ENCODE measurements at places on chromosomes 12 and 14. TPM values are rescaled to one million over a fixed set of nuclear protein-coding genes. Genes with fewer than 3 reads are reported as not detected.

TRIM9 gene
- total RNA-seq, result 0.44 TPM

TAMALIN gene
- 0.82 TPM for total RNA-seq

LAG3 gene
- 2.7 TPM for total RNA-seq

CD4 gene
- 0.23 TPM for total RNA-seq

PLEKHD1 gene
- total RNA-seq, result 0.08 TPM

PRKD1 gene
- 8.2 TPM for total RNA-seq

ANO4 gene
- not detected for total RNA-seq

LALBA gene
- not detected for total RNA-seq

ARHGAP5 gene
- total RNA-seq, result 63.0 TPM

TMEM253 gene
- 0.33 TPM for total RNA-seq

PAPLN gene
- 22.2 TPM for total RNA-seq

B4GALNT3 gene
- total RNA-seq, result 2.3 TPM

DNA sequence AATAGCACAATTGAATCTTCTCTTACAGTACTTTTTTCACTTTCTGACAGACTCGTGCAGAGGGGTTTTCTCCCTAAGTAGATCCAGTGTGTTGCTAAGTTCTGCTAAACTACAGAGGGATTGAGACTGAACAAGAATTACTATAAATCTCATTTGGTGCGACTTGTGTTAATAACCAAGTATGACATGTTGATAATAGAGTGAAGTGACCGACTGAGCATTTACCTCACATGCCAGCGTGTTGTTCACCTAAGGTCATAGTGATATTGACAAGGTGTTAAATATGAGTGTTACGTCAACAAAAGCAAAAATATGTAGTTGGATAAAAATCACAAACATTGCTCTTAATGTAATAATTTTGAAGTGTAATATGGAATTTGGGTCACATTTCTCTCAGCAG is 97.8 kb upstream of the PDE3A start:
- no peak for DNase-seq

DNA sequence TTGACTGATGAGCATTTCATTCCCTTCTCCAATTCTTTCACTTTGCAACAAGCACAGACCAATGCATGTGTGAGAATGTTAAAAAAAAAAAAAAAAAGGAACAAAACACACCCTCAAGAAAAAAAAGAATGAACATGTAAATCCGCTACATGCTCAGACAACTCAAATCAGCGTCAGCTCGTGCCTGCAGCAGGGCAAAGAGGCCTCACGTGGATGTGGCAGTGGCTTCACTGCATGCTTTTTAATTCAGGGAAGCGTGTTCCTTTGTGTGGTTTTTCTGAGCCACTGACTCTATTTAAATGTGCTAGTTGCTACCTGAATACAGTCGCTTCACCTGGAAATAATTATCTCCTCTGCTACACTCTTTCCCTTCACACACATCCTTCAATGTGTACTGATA is 55.1 kb downstream of the PPP1R36 start:
- DNase-seq, result no peak

DNA sequence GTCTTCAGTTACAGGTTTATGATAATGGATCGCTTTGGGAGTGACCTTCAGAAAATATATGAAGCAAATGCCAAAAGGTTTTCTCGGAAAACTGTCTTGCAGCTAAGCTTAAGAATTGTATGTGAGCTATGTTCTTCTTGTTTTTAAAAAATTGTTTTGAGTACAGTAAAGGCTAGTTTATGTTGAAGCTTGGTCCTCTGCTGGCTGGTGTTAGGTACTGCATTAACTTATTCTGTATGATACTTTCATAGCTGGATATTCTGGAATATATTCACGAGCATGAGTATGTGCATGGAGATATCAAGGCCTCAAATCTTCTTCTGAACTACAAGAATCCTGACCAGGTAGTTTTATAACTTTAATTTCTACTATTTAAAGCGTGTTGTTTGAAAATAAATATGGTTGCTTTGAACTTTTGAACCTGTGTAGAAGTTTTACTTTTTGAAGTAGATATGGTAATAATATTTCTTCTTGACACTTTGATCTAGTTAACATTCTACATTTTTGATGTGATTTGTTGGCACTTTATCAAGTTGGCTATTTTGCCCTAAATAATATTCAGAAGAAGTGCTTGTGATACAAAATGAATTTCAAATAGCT is 55.7 kb downstream of the VRK1 start:
- peak; percentile 7 for DNase-seq

DNA sequence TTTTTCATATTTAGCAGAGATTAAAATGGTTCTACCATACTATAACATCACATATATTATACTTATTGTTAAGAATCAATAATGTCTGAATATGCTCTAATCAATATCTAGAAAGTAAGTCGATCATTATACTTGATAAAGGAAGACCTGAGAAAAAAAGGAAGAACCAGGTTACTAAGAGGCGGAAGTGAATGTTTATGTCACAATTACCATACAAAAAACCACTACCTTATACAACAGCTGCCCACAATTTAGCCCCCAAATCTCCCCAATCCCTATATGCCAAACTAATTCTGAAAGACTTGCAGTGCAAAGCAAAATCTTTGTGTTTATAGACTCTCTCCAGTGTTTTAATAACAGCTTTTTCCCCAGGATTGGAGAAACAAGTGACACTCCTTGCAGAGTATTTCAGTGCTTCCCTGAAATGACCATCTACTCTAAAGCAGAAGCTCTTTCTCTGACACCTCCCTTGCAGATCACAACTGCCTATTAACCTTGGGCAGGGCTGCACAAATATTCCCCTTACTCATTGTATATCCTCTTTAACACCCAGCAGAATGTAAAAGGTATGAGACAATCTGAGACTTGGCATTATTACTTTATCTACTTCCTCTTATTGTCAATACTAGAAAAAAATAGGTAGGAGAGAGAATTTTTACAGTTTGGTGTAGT is 12.7 kb upstream of the SLC2A3 start:
- no peak for DNase-seq

DNA sequence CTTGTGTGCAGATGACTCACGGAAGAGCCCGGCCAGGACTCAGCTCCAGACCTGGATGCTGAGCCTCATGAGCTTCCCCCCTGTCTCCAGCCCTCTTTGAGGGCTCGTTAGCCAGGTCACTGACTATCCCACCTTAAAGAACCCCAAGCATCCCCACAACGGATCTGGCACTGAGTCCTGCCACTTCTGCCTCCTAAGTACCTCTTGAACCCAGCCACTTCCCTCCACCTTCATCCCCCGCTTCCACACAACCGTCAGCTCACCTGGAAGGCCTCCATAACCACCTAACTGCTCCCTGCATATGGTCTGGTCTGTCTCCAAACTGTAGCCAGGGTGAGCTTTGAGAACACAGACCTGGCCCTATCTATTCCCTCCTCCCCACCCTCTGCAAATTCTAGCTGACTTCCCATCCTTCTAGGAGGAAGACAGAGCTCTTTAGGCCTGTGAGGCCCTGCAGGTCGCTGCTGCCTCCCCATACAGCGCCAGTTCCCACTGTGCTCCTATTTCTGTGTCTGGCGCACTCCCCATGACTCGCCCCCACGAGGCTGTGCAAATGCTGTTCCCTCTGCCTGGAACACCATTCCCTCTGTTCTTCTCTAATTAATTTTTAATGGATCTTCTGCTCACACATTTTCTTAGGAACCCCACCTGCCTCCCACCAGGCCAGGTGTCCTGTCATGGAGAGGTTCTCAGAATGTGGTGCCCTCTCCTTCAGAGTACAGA is 2.9 kb upstream of the HSP90AA1 start:
- no peak for DNase-seq

- no peak for DNase-seq
These were observed 38.2 kb downstream of the SLC38A4 start for GRCh38 chr12:46787496-46788055.

DNA sequence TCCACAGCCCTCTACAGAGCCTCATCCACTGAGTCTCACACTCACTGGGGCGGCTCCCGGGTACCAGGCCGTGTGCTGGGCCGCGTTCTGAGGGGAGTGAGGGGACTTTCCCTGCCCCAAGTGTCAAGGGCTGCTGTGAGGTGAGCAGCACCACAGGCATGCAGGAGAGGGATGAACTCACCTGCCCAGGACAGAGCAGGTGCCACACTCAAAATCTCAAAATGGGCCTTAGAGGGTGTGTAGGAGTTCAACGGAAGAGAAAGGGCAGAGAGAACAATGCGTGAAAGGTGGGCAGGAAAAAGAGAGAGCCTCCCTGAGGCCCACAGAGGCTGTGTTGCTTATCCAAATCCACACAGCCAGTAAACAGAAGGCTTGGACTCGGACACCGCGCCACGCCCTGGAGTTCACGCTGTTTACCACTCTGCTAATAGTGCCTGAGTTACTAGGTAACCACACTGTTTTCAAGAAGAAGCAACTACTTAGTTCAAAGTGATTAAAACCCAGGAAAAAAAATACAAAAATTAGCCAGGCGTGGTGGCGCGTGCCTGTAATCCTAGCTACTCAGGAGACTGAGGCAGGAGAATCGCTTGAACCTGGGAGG is 32.7 kb downstream of the TSPAN11 start:
- no peak for DNase-seq

DNA sequence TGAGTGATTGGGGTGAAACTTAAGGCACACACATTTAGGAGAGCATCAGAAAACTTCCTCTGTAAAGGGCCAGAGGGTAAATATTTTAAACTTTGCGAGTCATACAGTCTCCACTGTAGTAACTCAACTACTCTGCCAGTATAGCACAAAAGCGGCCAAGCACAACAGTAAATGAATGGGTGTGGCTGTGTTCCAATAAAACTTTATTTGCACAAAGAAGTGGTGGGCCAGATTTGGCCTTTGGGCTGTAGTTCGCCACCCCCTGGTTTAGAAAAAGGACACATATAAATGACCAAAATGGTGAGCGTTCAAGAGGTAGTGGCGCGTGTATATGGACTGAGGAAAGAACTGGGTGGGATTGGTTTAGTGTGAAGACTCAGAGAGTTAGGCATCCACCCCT is 109.9 kb downstream of the CALM1 start:
- DNase-seq, result no peak

- DNase-seq, result no peak
These were observed 460.3 kb downstream of the EGLN3 start for GRCh38 chr14:33490555-33490954.

DNA sequence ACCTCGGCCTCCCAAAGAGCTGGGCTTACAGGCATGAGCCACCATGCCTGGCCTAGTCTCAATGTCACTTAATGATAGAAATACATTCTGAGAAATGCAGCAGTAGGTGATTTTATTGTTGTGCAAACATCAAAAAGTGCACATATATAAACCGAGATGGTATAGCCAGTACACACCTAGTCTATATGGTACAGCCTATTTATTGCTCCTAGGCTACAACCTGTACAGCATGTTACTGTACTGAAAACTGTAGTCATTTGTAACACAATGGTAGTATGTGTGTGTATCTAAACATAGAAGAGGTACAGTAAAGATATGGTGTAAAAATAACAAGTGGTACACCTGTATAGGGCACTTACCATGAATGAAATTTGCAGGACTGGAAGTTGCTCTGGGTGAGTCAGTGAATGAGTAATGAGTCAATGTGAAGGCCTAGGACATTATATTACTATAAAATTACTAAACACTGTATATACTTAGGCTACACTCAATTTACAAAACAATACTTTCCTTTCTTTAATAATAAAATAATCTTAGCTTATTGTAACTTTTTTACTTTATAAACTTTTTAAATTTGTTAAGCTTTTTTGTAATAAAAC is 166.7 kb upstream of the SYT1 start:
- no peak for DNase-seq

GRCh38 chr12:105961821-105962671 is 176.7 kb downstream of the NUAK1 start:
- no peak for DNase-seq

DNA sequence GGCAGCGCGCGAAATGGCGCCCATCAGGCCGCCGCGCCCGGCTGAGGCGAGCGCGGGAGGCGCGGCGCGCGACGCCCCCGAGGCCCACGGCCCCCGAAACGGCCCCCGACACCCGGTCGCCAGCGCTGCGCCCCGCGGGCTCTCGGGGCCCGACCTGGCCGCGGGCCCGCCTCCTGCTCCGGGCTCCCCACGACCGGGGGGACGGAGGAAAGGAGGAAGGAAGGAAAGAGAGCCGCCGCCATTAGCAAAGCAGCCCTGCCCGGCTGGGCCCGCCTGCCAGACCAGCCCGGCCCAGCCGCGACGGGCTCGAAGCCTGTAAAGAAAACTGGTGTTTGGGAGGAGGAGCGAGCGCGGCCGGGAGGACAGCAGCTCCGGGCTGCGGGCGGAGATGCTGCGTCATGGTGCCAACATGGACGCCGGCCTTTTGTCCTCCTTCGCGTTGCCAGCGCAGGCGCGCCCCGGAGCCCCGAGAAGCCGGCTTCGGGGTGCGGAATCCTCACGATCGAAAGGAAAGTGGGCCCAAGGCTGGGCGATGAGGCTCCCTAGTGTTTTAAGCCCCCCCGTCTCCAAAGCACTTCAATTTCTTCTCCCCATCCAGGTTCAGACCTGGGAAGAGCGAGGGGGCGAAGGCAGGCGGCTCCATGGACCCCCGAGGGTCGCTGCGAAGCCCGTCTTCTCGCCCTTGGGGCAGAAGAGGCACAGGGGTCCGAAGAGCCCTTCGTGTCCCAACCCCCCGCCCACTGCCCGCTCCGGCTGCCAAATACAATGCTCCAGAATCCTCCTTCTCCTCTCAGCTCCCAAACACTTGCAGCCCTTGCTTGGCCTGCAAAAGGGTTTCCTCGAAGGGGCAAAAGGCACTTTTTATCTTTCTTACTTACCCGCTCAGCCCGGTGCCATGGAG is 2.9 kb upstream of the SETD1B start:
- DNase-seq, result no peak

GRCh38 chr12:120101617-120102016 is 14.9 kb downstream of the RAB35 start:
- DNase-seq, result no peak

DNA sequence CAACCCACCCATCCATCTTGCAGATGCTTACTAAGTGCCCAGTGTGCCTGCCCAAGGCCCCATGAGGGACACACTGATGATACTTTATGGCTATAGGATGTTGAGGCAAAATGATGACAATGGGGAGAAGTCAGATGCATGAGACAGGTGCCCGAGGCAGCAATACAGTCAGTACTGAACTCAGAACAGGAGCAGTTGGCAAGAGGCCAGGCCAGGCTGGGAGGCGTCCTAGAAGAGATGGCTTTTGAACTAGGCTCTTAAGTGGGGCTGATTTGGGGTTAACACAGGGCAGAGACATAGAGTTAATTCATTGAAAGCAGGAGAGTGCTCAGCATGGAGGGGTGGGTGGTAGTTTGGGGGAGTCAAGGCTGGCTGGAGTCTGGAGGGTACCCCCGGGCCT is 15.6 kb downstream of the PLBD2 start:
- no peak for DNase-seq

- no peak for DNase-seq
These were observed 898.3 kb downstream of the VRK1 start for GRCh38 chr14:97695456-97695981.

Measured in Panc1 (cell line).